ENCODE measurements at places on chromosomes 2 and 18.

DNA sequence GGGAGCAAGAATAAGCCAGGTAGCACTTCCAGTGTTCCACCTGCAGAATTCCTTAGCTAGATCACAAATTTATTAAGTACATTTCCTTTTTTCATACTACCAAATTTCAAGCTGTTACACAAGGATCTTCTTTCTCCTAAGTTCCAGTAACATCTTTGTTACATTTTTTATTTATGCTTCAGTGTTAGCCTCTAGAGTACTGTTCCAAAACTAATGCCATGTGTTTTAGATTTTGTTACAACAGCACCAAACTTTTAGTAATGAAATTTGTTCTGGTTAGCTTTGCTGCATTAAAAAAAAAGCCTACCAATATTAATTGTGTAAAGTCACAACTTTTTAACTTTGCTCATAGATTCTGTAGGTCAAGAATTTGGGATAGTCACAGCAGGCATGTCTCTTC is 161.1 kb downstream of the CAMKMT start:
- no peak for DNase-seq

DNA sequence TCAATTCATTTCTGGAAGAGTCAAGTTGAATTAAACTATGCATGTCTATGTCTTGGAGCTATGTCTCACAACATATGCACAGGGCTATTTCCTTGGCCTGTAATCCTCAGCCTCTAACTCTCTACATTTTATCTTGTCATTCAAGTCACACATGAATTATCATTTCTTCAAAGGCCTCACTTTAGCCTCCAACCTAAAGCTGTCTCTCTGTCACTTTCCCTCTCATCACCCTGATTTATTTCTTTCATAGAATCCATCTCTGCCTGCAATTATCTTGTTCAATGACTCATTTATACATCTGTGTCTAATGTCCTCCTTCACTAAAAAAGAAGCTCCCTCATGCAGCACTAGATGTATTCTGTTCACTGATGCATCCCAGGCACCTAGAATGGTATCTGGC is 614.2 kb upstream of the REG3G start:
- DNase-seq, result no peak

GRCh38 chr2:49129034-49129433 is 25.3 kb downstream of the FSHR start:
- no peak for DNase-seq

GRCh38 chr2:215236131-215236530 is 75.7 kb upstream of the ATIC start:
- DNase-seq, result no peak

GRCh38 chr18:44679914-44680272 is 795 bp upstream of the SETBP1 start:
- no peak for DNase-seq

DNA sequence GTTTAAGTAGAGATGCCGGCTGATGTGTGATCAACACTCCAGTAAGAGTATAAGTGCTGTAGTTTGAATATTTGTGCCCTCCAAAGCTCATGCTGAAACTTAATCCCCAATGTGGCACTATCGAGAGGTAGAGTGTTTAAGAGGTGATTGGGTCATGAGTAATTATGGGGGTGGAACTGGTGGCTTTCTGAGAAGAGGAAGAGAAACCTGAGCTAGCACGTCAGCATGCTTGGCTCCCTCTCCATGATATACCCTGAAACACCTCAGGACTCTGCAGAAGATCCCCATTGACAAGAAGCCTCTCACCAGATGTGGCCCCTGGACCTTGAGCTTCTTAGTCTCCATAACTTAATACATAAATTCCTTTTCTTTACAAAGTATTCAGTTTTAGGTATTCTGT is 584.8 kb downstream of the TSN start:
- DNase-seq, result no peak

- no peak for DNase-seq
Measured at GRCh38 chr2:57105694-57106093, 921.9 kb downstream of the CCDC85A start.

DNA sequence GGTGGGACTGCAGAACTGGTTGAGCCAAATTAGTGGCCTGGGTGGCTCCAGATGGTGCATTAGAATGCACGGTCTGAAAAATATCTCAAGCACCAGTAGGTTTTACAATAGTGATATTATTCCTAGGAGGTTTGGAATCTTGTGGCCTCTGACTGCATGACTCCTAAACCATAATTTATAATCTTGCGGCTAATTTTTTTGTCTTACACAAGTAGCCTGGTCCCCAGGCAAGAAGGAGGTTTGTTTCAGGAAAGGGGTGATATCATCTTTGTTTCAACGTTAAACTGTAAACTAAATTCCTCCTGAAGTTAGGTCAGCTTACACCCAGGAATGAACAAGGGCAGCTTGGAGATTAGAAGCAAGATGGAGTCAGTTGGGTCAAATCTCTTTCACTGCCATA is 98.9 kb upstream of the ARL4C start:
- peak; percentile 56 for DNase-seq

- no peak for DNase-seq
Measured at GRCh38 chr2:10229462-10230099, 73.1 kb upstream of the HPCAL1 start.

- DNase-seq, result no peak
Measured at GRCh38 chr2:236998758-236999157, 86.9 kb upstream of the COPS8 start.

- DNase-seq, result no peak
Measured at GRCh38 chr2:232487385-232488096, at the start of gene ECEL1. Gene ECEL1, minus strand, starts transcription at chr2:232487834. Its CDS starts 1,181 bp downstream, at chr2:232486653.

DNA sequence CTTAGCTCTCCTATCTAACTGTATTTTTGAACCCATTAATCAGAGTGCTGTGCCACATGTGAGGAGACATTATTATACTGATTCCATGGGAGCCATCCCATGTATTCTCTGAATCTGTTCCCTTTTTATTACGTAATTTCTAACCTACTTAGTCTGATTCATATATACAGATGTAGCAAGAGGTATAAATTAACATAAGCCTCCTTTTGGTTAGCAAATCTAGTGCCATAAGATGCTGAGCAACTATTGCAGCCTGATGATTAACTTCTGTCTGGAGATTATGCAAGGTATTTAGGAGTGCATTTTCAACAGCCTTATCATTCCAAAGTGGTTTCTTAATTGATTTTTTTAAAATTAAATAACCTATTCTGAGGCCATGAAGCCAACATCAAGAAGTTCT is 114.1 kb upstream of the MSH2 start:
- peak; percentile 78 for DNase-seq

DNA sequence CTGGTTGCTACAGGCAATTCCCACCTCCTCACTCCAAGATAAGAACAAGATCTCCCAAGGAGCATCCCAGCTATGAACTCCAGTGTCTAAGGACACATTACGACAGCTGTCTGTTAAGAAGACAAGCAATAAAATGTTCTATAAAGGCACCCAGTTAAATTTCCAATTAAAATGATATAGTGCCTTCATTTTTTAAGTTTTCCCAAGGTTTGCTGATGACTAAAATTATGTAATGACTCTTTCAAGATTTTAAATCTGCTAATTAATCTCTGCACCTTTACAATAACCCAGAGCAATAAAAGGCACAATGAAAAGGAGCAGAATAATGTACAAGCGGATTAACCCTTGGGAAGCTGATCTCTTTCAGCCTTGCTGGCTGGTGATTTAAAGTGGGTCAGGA is 61.6 kb upstream of the REG3G start:
- no peak for DNase-seq

DNA sequence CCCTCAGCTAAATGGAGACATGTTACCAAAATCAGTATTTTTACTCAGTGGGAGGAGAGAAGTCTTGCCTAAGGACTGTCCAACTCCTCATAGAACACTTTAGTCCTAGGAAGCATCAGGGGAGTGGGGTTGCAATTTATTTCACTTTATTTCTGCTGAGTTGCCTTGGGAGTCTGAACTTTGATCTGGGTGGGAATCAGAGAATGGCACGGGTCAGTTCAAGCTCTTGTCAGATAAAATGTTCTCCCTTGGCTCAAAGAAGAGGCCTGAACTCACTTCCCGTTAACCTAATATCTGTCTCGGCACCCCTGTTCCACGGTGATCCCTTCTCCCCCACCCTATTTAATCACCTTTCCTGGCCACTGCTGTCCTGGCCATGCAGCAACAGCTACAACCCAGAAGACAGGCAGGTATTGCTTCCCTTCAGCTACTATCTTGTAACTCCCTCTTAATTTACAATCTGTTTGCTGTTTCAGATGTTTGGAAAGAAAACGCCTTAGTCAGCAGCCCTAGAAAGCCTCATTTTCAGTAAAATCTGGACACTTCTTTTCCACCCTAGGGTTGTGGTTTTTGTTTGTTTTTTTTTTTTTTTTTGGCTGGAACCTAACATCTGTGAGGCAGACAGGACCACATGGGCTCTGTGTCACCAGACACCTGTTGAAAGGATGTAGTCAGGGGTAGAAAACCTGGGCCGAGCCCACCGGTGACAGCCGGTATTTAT is 52.5 kb downstream of the SERTAD2 start:
- no peak for DNase-seq

GRCh38 chr2:152415796-152416195 is 80.8 kb downstream of the FMNL2 start:
- no peak for DNase-seq

- DNase-seq, result no peak
Measured at GRCh38 chr2:179538406-179539123, 273.9 kb upstream of the SESTD1 start.

- no peak for DNase-seq
Measured at GRCh38 chr2:177143444-177143843, 69.2 kb upstream of the HNRNPA3 start.

DNA sequence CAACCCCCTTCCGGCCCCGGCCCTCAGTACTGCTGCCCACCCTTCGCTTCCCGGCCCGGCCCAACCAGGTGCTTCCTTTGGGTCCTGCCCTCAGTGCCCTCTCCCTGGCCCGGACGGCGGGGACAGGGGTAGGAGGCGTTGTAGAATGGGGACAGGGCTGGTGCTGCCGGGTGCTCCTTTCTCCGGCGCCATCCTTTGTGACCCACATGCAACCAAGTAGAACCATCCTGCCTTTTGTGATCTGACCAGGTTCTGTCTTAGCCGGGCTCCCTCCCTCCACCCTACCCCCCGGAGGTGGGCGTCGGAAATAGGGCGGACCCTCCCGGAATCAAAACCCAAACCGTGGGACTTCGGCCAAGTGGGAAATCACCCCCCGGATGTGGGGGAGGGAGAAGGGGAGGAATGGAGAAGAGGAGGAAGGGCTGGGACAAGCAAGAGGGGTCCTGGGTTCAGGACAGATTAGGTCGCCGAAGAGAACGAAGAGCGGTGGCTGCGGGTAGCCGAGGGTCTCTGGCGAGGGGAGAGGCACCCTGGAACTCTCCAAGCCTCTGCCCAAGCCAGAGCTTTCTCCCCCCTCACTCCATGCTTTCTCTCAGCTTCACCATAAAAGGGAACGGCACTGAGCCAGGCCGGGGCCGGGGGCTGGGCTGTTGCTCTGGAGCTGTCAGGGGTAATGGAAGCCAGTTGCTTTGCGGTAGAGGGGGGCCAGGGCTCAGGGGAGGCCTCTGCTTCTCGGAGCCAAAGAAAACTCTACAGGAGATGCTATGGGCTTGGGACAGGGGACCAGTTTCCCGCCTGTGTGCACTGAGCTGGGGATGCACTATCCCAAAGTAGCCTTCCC is 756 bp upstream of the OST4 start:
- no peak for DNase-seq

DNA sequence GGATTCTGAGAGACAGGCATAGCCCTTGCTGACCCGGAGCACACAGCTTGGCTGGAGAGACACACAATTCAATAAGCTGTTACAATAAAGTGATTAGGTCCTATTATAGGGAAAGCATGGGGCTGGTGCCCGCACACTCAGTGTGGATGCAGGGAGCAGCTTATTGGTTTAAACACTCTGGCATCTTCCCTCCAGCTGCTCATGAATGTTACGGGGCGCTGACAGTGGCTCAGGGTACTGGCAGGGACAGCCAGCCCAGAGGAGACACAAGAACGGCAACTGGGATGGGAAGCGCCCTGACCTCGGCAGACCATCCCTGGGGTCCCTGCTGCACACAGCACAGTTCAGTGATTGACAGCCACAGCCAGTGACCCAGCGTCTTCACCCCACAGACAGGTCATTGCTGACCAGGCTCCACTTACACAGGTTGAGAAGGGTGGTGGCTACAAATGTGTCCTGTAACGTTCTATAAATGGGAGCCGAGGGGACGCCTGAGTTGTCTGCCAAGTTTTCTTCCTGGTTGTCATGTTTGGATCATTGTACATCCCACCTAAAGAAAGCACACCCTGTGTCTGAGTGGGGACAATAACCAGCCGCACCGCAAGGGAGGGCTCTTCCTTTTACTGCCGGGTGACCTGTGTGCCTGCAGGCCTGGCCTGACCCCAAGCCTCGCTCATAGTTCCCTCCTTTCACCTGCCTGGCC is 60.3 kb downstream of the SH3BP4 start:
- DNase-seq, result no peak

DNA sequence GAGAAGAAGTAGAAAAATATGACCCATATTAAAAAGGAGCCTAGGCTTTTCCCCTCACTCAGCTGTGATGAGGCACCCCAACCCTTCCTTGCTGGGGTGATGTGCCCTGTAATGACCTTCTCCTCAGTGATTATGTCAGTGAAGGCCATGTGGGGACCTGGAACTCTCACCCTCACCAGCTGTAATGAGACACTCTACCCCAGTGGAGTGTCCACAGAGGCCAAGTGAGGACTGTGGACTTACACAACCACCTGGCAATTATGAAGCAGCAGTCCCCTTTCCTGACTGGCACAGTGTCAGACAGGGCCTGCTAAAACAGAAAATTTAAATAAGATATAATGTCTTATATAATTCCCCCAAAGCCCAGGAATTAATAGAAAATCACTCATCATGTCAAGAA is 54.2 kb downstream of the SEMA4F start:
- DNase-seq, result no peak

GRCh38 chr2:127288274-127288673 is 5.7 kb downstream of the ERCC3 start:
- no peak for DNase-seq

DNA sequence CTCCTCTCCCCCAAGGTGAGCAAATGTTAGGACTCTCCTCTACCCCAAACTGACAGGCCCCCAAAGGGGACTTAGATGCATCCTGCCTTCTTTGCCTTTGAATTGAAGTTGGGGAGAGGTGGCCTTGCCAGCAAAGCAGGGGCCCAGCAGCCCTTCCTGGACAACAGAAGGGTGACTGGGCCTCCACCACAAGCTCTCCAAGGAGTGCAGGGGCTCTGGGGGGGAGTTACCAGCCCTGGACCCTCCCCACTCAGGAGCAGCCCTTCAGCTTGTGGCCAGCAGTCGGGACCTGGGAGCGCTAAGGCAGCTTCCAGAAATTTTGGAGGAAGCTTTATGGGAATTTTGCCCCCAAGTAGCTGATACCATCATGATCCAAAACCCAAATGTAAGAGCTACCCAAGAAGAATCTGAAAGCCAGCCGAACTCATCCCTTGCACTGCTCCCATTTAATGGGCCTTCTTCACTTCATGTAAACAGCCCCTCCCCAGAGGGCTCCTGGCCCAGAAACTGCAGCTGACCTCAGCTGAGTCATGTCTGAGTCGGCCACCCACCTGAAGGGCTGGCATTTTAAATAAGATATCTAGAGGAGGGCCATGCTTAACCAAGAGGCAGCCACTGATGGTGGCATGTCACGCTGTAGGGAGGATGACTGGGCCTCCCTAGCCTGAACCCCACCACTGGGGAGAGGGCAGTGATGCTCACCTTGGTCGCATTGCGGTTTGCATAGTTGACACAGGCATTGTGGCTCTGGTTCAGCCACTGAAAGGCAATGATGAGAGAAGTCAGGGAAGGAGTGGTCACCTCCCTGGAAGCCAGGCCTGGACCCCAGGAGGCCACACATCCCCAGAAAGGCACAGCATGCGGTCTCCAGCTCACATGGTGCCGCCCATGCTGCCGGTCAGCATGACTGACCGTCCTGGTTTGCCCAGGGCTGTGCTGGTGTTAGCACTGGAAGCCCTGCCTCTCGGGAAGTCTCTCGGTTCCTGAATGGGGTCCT is 71.5 kb downstream of the SFXN5 start:
- DNase-seq, result no peak

- DNase-seq, result no peak
Measured at GRCh38 chr2:94762600-94762999, 108.6 kb upstream of the TEKT4 start.
